ENCODE measurements at places on chromosomes 3 and 15. TPM values are rescaled to one million over a fixed set of nuclear protein-coding genes. Genes with fewer than 3 reads are reported as not detected.
A peak's percentile ranks its signal among the peaks of the same experiment; 100 is the strongest.

CYP11A1 gene
- 2.4 TPM for total RNA-seq

ADGRG7 gene
- total RNA-seq: 0.78 TPM

MESP2 gene
- not detected for total RNA-seq

DNA sequence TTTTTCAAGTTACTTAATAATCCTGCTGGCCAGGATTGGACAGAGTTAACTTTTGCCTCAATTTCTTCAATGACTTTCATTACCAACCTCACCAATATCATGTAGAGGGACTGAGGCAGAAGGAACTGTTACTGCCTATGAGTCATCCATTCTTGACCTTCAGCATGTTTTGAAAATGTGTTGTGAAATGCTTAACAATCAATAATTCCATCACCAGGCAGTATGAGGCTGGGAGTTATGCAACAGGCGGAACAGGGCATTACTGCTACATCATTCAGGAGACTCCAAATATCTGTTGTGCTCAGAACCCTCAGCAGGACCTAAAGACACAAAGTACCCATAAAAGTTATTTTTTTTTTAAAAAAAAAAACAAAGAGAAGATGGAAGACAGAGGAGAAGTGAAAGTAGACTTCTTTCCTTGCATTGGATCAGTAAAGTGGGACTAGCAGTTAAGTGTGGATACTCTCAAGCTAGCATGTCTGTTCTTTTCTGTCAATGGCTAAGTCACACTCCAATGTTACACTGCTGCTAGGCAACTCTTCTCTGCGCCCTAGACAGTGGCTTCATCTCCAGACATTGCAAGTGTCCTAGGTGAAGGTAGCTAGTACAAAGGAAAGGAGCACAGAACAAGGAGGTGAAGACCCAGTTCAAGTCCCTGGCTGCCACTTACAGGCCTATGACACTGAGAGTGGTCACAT is 184.9 kb upstream of the LPP start:
- no peak for DNase-seq

GRCh38 chr15:47688573-47689086 is 28.7 kb upstream of the SEMA6D start:
- DNase-seq: no peak

- DNase-seq: no peak
Observed at GRCh38 chr3:40468018-40468417, 8.9 kb upstream of the ZNF619 start.

- DNase-seq: peak; percentile 64
Observed at GRCh38 chr3:157089455-157090221, 70.3 kb downstream of the CCNL1 start.

GRCh38 chr15:37792351-37792750 is 142.1 kb upstream of the TMCO5A start:
- DNase-seq: no peak

GRCh38 chr15:67192185-67192820 is 62.2 kb downstream of the AAGAB start:
- no peak for DNase-seq

DNA sequence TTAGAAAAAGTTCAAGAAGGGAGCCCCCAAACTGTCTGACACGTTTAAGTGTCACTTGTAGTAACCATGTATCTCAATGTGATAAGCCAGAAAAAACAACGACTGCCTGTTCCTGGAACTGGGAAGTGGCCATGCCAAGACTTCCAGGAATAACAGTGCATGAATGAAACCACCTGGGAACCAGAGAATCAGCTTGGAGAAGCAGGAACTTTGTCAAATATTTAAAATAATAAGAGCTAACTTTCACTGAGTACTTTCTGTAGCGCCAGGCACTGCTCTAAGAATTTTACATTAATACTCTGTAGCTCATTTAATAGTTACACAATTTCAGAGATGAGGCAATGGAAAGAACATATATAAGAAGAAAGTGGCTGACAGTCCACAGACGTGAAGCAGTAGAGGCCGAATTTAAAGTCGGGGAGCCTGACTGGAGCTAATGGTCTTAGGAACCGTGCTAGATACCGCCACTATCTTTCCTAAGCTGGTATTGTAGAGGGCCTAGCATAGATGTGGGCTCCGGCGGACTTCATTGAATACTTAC is 876 bp downstream of the PLSCR1 start:
- no peak for DNase-seq

Measured in ureter (tissue), 1 donor.